Astrocyte of the spinal cord (primary cell): ENCODE measurements at places on chromosomes 1 and 21.

- no peak for DNase-seq
Measured at GRCh38 chr1:201501812-201502510, 5.0 kb downstream of the CSRP1 start.

GRCh38 chr1:176225911-176226310, 18.8 kb upstream of the COP1 start:
- DNase-seq = no peak

GRCh38 chr1:68113966-68114365, 63.5 kb upstream of the DIRAS3 start:
- DNase-seq = no peak

- DNase-seq = no peak
Measured at GRCh38 chr1:175390522-175391254, 198.1 kb upstream of the KIAA0040 start.

DNA sequence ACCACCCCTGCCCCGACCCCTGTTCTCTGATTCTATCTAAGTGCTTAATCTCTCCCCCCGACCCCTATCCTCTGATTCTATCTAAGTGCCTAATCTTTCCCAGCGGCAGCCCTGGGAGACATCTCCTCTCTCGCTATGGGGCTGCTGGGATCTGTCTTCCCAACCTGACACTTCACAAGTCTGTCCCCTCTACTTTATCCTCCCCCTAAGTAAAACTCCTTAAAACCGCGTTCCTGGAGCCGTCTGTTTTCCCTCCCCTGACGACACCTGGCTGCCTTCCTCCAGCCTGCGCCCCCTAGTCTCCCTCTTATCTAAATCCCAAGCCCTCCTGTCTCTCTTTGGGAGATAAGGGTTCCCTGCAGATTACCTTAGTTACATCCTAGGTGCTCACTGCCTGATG, 30.5 kb downstream of the EPHB2 start:
- no peak for DNase-seq

DNA sequence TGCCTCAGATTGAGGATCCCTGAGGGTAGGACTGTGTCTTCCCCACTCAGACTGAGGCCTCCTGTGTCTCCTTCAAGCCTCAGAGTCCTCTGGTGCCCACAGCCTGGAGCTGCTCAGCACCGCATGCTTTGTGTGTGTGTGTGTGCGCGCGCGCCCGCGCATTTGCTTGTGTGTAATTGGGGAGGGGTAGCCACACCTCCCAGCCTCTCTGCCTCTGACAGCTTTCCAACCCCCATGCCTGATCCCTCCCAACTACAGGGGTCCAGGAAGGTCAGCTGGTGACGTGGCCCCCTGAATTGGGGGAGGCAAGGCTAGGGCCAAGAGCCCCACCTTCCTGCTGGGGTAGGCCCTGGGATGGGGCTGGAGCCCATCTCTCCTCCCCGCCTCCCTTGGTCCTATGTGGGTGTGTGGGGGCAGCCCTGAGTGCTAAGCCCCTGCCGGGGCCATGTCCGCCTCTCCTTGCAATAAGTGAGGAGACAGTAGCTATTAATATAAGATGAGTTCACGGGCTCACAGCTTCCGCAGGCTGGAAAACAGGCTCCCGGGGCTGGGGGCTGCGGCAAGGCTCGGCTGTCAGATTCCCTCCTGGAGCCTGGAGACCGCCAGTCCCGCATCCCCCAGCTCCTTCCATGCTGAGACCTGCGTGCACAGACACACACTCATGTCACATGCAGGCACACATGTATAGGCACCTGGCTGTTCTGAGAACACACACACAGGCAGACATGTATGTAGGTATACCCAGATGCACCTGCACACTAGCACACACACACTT, 7.0 kb downstream of the GPR3 start:
- no peak for DNase-seq

DNA sequence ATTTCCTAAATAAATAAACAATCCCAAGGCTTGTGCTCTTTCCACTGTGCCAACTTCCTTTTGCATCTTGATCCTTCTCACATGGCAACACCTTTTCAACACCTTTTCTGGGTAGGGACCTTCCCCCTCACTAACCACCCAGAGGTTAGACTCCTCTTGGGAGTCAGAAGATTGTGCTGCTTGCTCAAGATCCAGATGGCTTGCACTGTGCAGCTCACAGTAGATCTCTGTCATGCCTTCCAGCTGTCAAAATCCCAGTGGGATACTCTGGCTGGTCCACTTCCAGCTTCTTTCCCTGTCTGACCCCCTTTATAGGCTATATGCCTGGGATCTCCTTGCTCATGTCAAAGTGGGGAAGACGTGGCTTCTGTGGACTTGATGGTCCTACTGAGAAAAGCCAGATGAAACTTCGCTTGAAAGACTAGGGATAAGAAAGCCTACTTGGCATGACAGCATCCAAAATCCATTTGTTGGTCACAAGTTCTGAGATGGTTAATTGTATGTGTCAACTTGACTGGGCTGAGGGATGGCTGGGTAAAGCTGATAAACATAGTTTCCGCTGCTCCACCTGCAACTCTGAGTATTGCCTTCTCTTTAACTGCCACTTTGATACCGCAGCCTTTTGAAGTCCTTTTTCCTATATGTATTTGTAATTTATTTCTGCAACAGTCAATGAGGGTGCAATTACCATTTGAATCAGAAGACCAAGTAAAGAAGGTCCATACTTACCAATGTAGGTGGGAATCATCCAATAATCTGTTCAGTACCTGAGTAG, 74.5 kb downstream of the S1PR1 start:
- DNase-seq = no peak

GRCh38 chr1:3017440-3018050, 3.7 kb upstream of the ACTRT2 start:
- no peak for DNase-seq

- no peak for DNase-seq
Measured at GRCh38 chr1:40130892-40131291, 30.3 kb upstream of the RLF start.
